A375 (cell line): ENCODE measurements at places on chromosomes 2 and 18. TPM values are rescaled to one million over a fixed set of nuclear protein-coding genes. Genes with fewer than 3 reads are reported as not detected.

MYO3B gene
- not detected in 2 replicates for total RNA-seq

SGO2 gene
- total RNA-seq: 6.6 and 9.0 TPM in 2 replicates

MLPH gene
- 24.7 and 25.0 TPM in 2 replicates for total RNA-seq

ABCG8 gene
- not detected in 2 replicates for total RNA-seq

RUFY4 gene
- total RNA-seq: not detected in 2 replicates

ANKRD53 gene
- total RNA-seq: 0.05 TPM in 1 of 2 replicates, not detected in the other

CLEC4F gene
- not detected in 2 replicates for total RNA-seq

ALK gene
- 0.32 and 0.34 TPM in 2 replicates for total RNA-seq

HJURP gene
- total RNA-seq: 32.4 and 43.8 TPM in 2 replicates

CFAP53 gene
- 0.16 and 0.87 TPM in 2 replicates for total RNA-seq

MARCO gene
- not detected in 2 replicates for total RNA-seq

TNFAIP6 gene
- 0.16 TPM in 1 of 2 replicates, not detected in the other for total RNA-seq

MAL gene
- not detected in 2 replicates for total RNA-seq

DNAJC27 gene
- total RNA-seq: 1.9 and 2.3 TPM in 2 replicates

IL1RL1 gene
- total RNA-seq: 2.8 and 4.2 TPM in 2 replicates

BCL2L11 gene
- 6.1 and 8.6 TPM in 2 replicates for total RNA-seq

CDH2 gene
- 37.2 and 37.7 TPM in 2 replicates for total RNA-seq

ZNF385B gene
- not detected in 2 replicates for total RNA-seq

LYG1 gene
- 0.15 and 0.45 TPM in 2 replicates for total RNA-seq

MTLN gene
- not detected in 2 replicates for total RNA-seq

ANKRD36C gene
- 22.6 and 22.7 TPM in 2 replicates for total RNA-seq

C1QL2 gene
- not detected in 2 replicates for total RNA-seq

CRYGD gene
- not detected in 2 replicates for total RNA-seq

PFN4 gene
- total RNA-seq: 1.4 and 3.4 TPM in 2 replicates

KCNIP3 gene
- total RNA-seq: 1.5 and 2.7 TPM in 2 replicates

PRSS56 gene
- not detected in 2 replicates for total RNA-seq

REG3A gene
- not detected in 2 replicates for total RNA-seq

TEX44 gene
- not detected in 2 replicates for total RNA-seq

C2orf72 gene
- 0.23 and 0.40 TPM in 2 replicates for total RNA-seq

DHRS9 gene
- total RNA-seq: not detected in 2 replicates

NEU2 gene
- total RNA-seq: not detected in 2 replicates

PARD6G gene
- 1.2 and 3.1 TPM in 2 replicates for total RNA-seq

FAM110C gene
- 0.30 and 0.93 TPM in 2 replicates for total RNA-seq

MARCHF4 gene
- 1.4 and 1.5 TPM in 2 replicates for total RNA-seq

TBR1 gene
- total RNA-seq: not detected in 2 replicates

IL36RN gene
- total RNA-seq: not detected in 2 replicates

NDC80 gene
- 32.6 and 33.5 TPM in 2 replicates for total RNA-seq

SERPINB11 gene
- total RNA-seq: not detected in 2 replicates

ELMOD3 gene
- 7.8 and 11.9 TPM in 2 replicates for total RNA-seq

CCT7 gene
- total RNA-seq: 531 and 547 TPM in 2 replicates

MAP3K20 gene
- 12.8 and 13.8 TPM in 2 replicates for total RNA-seq

HOXD13 gene
- 5.3 and 7.1 TPM in 2 replicates for total RNA-seq

RNF125 gene
- 8.8 and 11.3 TPM in 2 replicates for total RNA-seq

RPRM gene
- total RNA-seq: 0.75 and 1.8 TPM in 2 replicates

SIGLEC15 gene
- 0.29 and 0.34 TPM in 2 replicates for total RNA-seq

LYPD6 gene
- 0.53 and 0.98 TPM in 2 replicates for total RNA-seq

UGT1A5 gene
- not detected in 2 replicates for total RNA-seq

HTR2B gene
- total RNA-seq: not detected in 2 replicates

SPATA3 gene
- total RNA-seq: not detected in 2 replicates

FIGN gene
- total RNA-seq: 0.61 and 0.68 TPM in 2 replicates

DOK1 gene
- total RNA-seq: 11.1 and 11.5 TPM in 2 replicates

CCDC141 gene
- under 0.01 TPM in 1 of 2 replicates, not detected in the other for total RNA-seq

SPDYA gene
- 0.49 and 1.6 TPM in 2 replicates for total RNA-seq

FASTKD2 gene
- 18.2 and 21.8 TPM in 2 replicates for total RNA-seq
